NCI-H2107 (cell line): ENCODE measurements at places on chromosomes 5 and 9.

GRCh38 chr5:6395102-6395445 is 16.7 kb upstream of the MED10 start:
- no peak for DNase-seq

DNA sequence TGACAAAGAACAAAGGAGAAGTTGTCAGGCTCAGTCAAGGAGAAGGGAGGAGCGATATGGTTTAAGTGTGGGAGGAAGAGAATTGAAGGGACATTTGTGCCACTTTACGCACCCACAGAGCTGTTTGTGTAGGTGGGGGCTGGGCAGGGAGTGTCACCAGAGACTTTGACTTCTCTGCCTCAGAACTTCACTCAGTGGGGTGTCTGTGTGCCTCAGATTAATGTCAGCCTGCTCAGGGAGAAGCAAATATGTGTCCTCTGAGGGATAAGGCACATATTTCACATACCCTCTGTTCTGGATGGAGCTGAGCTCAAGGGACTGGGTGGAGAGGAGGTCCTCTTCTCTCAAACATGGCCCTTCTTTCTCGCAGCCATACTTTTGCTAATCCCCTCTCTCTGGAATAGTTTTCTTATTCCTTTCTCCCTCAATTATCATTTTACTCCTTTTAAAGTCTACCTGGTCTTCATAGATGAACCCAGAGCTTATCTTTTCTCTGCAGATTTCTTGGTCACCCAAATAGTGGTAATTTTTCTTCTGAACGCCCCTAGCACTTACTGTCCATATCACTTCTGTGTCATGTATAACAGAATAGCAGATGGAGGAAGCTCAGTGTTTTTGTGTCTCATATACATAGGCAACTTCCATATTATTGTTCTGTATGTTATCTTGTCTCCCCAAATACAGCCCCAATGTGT is 77.0 kb downstream of the IQGAP2 start:
- no peak for DNase-seq

DNA sequence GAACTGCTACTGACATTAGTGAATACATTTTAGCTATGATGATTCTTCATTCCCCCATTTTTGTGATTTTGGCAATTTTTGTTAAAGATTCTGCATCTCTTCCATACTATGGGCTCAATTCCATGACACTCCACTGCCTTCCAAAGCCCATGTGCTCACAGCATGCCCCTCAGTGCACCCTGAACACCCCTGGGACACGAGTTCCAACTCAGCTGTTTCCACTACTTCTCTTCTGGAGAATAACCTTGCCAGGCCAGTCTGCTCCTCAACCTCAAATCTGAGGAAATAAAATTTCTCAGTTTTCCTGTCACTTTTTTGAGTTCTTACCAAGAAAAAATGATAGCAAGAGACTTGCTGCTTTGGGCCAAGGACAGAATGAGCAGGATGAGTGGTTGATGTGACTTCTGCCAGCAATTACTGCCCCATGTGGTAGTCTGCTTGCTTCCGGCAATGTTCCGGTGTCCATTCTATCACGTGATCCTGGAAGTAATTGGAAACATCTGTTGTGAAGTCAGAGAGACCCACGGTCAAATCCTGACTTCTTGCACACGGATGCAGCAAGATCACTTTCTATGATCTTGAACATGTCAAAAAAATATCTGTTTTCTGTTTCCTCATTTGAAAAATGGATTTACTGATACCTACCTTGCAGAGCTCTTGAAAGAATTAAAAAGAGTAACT is 58.3 kb downstream of the EGFLAM start:
- no peak for DNase-seq

DNA sequence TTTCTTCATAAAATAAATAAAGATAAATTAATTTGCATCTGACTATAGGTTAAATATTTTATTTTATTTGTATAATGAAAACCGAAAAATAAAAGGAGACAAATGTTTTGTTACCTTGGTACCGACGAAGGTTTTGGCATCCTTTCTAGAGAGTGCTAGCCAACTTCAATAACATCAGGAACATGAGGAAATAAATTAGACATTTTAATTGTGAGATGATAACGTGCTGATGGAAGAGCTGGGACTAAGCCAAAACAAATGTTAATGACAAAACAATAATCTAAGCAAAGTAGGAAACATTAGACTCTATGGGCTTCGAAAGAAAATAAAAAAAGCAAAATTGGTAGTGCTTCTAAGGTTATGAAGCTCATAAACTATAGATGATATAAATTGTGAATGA is 201.0 kb downstream of the IRX2 start:
- DNase-seq = no peak

- DNase-seq = no peak
Observed at GRCh38 chr9:69325409-69326212, 596 bp downstream of the ENTREP1 start.

- DNase-seq = no peak
Observed at GRCh38 chr5:54722846-54723433, 205.4 kb downstream of the SNX18 start.

DNA sequence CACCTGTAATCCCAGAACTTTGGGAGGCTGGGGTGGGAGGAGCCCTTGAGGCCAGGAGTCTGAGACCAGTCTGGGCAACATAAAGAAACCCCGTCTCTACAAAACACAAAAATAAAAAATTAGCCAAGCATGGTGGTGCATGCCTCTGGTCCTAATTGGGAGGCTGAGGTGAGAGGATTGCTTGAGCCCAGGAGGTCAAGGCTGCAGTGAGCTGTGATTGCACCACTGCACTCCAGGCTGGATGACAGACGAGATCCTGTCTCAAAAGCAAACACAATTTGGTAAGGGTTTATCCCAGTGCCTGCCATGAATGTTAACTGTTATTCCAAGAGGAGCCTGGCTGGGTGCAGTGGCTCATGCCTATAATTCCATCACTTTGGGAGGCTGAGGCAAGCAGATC is 71.1 kb downstream of the LHX2 start:
- no peak for DNase-seq

GRCh38 chr5:56813302-56813701 is 2.0 kb upstream of the MAP3K1 start:
- DNase-seq = no peak

DNA sequence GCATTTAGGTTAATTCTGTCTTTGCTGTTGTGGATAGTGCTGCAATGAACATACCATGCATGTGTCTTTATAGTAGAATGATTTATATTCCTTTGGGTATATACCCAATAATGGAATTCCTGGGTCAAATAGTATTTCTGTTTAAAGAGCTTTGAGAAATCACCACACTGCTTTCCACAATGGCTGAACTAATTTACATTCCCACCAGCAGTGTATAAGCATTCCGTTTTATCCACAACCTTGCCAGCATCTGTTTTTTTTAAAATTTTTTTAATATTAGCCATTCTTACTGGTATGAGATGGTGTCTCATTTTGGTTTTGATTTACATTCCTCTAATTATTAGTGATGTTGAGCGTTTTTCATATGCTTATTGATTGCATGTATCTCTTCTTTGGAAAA is 15.5 kb upstream of the TARS1 start:
- DNase-seq = no peak

- no peak for DNase-seq
Observed at GRCh38 chr9:30172206-30172605, 2212.2 kb upstream of the ACO1 start.

DNA sequence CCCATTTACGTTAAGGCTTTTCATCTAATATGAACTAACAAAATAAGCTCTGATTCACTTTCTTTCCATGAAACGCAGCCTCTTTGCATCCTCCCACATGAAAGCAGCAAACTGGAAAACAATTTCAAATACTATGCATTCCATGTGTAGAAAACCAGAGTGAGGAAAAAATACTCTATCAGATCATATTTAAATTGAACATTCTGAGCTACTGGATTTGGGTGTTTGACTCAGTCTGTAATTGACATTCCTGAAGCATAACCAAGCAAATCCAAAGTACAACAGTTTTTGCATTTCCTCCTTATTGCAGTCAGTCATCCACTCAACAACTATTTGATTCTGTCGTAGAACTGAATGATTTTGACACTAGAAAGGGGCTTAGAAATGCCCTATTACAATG is 399.1 kb upstream of the NMUR2 start:
- no peak for DNase-seq

DNA sequence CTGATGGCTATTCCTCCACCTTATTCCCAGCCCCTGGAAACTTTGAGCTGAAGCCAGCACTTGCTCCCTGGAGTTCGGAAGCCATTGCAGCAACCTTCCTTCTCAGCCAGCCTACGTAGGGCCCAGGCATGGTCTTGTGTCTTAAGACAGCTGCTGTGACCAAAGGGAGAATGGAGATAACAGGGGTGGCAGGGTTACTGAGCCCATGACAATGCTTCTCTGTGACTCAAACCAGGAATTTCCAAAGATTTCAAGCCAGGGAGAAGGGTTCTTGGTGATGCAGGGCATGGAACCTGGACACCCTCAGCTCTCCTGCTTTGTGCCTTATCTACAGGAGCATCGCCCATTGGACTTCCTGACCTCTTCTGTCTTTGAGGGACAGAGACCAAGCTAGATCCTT is 12.2 kb downstream of the SLC31A2 start:
- no peak for DNase-seq

GRCh38 chr5:156798201-156798600 is 51.9 kb upstream of the PPP1R2B start:
- DNase-seq = no peak

- DNase-seq = no peak
Observed at GRCh38 chr5:142725231-142726187, 39.6 kb upstream of the FGF1 start.

- DNase-seq = no peak
Observed at GRCh38 chr5:135450952-135451351, 1.2 kb downstream of the TIFAB start.

GRCh38 chr9:35229779-35230143 is 68.0 kb downstream of the UNC13B start:
- DNase-seq = no peak

DNA sequence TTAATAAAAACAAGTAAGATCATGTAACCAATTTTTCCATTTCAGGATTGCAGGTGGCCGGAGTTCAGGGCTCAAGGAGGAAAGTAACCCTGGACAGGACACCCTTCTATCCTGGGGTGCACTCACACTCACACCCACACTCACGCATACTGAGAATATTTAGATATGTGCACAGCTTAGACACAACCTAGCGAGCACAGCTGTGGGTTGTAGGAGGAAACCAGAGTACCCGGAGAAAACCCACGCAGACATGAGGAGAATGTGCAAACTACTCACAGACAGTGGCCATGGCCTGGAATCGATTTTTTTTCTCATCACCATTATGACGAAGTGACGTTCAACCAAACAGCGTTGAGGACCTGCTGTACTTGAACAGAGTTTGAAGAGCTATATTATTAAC is 4.5 kb upstream of the EFNA5 start:
- DNase-seq = no peak

DNA sequence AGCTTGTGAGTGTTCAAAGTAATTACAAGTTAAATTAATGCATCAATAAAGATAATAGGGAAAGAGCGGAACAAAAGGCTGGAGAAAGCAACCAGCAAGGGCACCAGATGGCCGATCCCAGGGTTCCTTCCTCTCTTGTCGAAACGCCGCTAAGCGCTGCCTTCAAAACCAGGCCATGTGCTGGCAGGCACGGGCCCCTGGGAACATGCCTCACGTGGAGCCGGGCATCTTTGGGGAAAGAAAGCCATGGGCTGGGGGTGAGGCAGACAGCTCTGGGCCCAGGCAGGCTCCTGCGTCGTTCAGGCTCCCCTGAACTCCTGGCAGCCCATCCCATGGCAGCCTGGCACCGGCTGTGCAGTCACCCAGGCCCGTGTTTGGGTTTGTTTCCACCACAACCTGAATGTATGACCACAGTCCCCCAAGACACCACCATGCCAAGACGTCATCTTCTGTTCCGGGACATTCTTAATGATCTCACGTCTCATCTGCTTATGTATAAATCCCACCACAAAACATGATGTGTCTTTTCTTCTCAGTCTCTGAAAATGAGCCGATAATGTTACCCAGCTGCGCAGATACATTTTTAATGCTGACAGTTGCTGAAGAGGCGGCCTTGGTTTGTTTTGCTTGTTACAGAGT is 110.4 kb upstream of the SARDH start:
- no peak for DNase-seq

DNA sequence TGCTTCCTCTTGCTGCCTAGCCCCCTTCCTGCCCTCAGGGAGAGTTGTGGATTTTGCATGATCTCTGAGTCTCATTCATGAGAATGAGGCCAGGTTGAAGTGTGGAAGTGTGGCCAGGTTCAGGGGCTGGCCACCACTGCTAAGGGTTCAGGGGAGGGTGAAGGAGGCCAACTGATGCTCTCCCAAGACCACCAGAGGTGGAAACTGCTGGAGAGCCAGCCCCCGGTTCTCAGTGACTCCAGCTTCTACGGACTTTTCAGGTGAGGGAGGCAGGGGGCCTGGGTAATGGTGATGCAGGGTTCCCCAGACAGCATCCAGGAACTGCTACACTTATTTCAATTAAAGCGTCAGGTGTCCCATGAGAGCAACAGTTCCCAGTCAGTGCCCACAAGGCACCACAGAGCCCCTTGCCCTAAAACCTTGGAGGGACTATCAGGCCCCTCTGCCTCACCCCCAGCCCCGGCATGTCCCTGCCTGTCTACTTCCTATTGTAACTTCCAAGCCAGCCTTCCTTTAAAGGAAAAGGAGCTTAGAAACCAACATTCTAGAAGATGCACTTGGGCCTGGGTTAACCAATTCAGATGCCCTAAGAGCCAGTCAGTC is 50.1 kb downstream of the AMBP start:
- no peak for DNase-seq

GRCh38 chr5:139016186-139016585 is 141.1 kb upstream of the LRRTM2 start:
- no peak for DNase-seq

DNA sequence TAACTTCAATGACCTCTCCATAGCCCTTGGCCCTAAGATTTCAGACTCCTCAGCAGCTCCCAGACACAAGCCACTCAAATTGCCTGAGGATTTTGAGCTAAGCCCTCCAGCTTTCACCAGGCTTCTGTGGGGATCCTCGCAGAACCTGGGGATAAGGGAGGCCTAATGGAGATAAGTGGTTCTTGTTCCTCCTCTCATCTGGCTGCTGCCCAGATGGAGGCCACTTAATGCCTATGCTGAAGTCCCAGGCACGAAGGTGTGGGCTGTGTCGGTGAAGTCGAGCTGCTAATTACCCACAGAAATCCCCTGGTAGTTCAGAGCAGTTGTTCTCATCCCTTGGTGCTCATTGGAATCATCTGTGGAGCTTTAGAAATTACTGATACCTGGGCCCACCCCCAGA is 10.3 kb upstream of the FAT2 start:
- DNase-seq = no peak

DNA sequence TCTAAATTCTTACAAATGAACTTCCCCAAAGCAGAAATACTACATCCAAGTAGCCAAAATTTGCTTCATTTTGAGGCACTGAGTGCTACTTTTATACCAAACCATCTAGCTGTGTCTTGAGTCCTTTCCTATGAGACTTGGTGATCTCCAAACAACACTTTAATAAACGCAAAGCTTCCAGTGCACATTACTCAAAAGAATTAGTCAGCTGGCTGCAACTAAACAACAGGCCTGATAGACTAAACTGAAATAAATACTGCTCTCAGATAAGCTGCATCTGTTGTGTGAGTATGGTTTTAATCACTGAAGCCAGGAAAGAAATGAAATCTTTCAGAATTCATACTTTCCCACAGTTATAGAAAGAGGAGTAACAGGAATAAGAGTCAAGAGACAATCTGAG is 80.3 kb downstream of the VCAN start:
- no peak for DNase-seq
